ENCODE measurements at places on chromosomes 3 and 15.
A peak's percentile ranks its signal among the peaks of the same experiment; 100 is the strongest.

GRCh38 chr3:9347081-9347480 is 15.8 kb upstream of the THUMPD3 start:
- DNase-seq: no peak

DNA sequence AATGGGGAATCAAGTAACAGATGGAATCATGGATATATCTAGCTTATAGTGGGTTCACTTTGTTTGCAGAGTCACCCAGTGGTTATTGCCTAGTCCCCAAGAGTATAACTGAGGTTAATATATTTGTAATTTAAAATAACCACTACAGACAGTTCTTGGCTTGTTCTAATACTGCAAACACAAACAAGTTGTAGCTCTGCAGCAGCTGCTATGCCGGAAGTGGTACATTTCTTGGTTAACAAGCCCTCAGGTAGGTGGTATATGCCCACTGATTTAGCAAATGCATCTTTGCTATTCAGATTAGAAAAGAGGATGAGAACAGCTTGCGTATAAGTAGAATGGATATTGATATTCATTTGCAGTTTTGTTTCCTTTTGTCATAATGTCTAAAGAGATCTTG is 984.2 kb downstream of the SQOR start:
- no peak for DNase-seq

GRCh38 chr15:75090388-75090734 is 67.0 kb downstream of the PPCDC start:
- DNase-seq: no peak

GRCh38 chr3:58411851-58412830 is 21.5 kb downstream of the PDHB start:
- no peak for DNase-seq

DNA sequence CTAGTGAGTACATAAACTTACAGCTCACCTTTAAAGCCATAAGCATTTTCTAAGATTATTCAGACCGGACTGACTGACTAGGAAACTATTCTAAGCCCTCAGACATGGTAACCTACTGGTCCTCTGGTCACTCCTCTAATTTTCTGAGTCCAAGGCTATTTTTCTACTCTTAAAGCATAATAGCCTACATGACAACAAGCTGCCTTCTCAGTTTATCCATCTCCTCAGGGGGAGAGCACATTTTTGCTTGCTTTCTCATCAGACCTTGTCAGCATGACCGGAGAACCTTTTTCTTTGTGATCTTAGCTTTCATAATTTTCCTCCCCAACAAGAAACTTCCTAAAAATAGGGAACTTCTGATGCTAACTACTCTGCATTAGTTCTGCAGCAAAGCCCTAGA is 38.4 kb downstream of the UBP1 start:
- DNase-seq: no peak

DNA sequence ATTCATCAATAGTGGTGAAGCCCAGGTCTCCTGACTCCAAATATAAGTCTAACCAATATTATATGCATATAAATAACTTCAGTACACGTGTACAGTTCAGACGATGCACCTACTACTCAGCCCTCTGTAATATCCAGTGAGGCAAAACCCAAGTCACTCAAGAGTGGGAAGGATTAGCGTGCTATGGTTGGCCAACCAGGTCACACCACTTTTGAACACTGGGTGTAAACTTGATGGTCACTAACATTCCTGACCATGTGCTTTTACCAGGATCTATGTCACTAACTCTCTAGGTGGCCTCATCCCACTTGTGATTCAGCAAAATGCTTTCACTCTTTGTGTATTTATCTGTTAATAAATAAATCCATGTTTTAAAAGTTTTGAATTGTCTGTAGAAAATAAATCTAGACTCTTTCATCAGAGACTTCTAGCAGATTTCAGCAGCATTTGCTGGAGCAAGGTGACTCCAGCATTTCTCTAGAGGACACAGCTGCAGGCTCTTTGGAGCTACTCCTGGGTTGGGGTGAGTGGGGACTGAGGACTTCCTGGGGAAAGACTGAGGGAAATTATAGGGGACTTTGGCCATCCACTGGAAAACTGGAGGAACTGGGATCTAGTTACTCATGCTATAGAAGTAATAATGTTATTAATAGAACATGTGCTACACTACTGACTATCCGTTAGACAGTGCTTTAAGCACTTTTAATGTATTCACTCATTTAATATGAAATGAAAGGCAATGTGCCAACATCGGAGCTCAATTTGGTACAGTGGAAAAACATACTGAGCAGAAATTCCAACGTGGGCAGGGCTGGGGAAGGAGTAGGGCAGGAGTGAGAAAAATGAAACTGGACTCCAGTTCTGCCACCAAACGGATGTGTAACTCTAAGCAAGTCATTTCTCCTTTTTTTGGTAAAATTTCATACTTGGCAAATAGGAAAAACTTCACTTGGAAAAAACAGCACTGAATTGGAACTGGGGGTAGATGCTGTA is 97.9 kb downstream of the RORA start:
- no peak for DNase-seq

DNA sequence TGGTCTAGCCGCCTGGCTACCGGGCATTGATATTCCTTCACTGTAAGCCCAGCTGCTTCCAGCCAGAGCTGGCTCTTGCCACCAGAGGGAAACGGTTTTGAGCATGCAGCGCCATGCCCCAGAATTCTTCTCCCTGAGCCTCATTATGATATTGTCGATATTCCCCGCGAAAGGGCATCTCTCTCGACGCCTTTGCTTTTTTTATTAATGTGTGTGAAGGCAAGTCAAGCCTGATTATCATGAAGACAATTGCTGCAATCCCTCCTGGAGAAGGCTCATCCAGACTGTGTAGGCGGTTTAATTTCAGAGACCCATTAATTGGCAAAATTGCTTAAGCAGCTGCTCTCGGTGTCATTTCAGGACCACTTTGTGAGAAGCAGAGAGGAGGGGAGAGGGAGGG is 321.2 kb upstream of the TLE3 start:
- DNase-seq: no peak

DNA sequence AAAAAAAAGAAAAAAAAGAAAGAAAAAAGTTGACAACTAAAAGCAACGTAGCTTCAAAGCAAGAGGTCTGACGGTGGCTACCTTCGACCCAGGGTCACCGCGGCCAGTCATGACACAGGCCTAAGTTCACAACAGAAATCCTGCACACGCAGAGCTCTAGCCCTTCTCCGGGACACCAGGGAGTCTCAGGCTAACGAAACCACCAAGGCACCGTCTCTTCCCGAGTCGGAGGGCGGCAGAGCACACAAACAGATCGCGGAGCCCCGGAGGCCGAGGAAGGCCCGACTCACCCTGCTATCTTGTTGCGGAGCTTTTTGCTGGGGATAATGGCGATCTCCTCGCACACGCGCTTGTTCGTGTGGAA is 584 bp downstream of the RPS17 start:
- DNase-seq: no peak

- DNase-seq: no peak
Observed at GRCh38 chr3:195196266-195196665, 74.7 kb downstream of the XXYLT1 start.

DNA sequence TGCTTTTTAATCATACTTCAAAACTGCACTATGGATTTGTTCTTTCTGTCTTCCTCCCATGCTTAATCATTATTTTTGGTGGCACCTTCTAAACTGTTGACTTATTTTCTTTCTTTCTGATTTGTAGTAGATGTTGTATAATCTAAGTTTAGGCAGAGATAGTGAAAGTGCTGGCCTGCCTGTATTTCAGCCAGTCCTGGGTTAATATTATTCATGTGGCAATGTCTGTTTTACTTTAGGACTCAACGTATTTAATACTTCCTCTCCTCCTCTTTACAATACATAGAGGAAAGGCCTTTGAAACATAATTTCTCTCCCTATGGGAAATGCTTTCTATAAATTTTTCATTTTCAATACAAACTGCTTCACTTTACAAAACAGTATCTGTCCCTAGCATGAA is 327.7 kb upstream of the TPRG1 start:
- DNase-seq: no peak

- peak; percentile 84 for DNase-seq
Observed at GRCh38 chr3:52705688-52706686, at the start of the genes GLT8D1 and SPCS1. Gene GLT8D1, minus strand, starts transcription at chr3:52705791. Its CDS starts 5,331 bp downstream, at chr3:52700460. Gene SPCS1, plus strand, starts transcription at chr3:52706106. Its CDS starts 141 bp downstream, at chr3:52706247.

DNA sequence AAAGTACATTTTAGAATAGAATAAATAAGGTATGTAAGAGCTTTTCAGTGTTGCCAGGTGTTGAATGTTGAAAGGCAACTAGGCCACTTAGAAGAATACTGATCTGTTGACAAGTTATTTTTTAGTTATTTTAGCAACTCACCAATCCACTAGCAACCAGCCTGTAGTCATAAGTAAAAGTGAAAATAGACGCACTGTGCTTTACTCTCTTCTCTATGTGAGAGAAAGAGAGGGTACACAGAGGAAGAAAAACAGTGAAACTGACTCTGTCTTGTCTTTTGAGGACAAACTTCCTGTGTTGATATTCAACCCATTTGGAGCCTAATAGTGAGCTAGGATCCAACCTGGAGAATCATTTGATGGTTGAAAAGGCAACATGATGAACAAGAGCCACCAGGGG is 327.1 kb upstream of the GOLIM4 start:
- no peak for DNase-seq

GRCh38 chr3:97662762-97663161 is 101.8 kb upstream of the ARL6 start:
- no peak for DNase-seq

- DNase-seq: no peak
Observed at GRCh38 chr3:153910387-153910786, 210.8 kb upstream of the ARHGEF26 start.

DNA sequence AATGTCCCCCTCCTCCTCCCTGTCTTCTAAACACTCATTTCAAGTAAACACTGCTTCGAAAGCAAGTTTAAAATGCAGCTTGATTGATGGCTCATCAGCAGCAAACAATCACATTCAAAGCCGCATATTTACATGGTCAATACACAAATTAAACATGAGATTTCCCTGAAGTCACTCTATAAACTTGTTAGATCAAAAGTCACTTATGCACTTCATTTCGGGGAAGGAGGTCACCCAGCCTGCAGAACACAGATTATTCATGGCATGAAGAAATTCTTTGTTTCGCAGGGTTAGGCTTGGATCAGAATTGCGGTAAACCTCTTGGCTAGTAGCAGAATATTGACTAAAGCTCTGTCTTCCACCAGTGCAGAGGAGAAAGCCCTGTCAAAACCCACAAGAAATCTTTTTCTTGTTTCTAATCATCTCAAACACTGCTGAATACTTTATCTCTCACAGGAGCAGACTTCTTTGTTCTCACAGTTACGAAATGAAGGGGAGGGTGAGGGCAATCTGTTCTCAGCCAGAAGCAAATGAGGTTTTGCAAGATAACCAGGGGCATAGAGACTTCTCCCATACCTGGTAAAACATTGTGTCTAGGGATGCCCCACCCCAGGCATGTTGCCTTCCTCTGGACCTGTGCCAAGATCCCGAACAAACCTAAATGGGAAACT is 133.3 kb upstream of the CHL1 start:
- no peak for DNase-seq

DNA sequence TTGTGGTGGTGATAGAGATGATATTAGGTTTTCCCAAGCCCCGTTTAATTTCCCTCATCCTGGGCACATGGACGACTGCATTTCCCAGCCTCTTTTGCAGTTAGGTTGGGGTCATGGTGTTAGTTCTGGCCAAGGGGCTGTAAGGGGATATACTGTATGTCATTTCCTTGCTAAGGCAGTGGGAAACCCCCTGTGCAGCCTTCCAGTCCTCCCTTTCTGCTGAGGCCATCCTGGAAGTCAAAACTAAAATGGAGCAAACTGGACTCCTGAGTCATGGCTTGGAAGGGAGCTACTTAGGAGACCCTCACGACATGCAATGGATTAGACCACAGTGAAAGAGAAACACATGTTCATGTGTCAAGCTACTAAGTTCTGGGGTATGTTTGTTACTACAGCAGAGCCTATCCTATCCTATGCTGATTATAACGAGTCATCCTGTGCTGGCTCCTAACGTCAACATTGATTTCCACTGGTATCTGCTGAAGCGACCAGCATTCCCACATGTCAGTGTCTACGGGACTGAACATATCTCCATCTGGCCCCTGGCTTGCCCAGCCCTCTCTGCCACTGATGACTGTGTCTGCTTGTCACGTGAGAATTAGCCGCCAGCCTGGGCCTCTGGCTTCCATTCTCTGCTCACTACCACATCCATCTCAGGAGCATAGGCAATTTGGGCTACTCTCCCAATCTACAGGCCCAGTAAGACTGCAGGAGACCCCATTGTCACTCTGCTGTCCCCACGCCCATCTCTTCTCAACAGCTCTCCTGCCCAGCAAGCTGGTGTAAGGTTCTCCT is 85.6 kb upstream of the MEF2A start:
- DNase-seq: no peak

- DNase-seq: no peak
Observed at GRCh38 chr3:123096731-123097130, 29.9 kb downstream of the PDIA5 start.

DNA sequence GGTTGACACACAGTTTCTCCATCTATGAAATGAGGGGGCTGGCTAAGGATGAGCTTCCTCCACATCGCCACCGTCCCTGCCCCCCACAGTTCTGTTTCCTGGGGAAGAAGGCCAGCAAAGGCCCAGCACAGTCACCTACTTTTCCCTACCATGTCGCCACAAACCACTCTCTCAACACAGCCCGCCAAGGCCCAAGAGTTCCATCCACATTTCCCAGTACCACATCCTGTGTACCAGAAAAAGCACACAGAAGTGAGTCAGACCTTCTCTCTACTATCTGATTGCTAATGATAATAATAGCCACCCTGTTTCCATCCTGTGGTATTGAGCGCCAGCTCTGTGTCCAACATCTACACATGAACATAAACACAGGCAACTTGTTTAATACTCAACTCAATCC is 30.3 kb upstream of the C15orf39 start:
- DNase-seq: no peak

DNA sequence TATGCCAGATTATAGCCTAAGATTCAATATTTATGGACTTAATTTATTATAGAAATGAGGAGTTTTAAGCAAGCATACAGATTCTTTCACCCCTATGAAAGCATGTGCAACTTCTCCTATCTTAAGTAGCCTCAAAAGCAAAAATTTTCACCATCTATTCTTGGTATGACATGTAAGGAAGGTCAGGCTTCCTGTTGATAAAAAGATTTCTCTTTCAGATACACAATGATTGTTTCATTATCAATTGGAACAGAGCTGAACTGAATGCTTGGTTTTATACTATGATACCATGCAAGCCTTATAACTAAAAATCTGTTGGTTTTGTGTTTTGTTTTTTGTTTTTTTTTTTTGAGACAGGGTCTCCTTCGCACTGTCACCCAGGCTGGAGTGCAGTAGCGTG is 3.9 kb downstream of the GRK7 start:
- no peak for DNase-seq

DNA sequence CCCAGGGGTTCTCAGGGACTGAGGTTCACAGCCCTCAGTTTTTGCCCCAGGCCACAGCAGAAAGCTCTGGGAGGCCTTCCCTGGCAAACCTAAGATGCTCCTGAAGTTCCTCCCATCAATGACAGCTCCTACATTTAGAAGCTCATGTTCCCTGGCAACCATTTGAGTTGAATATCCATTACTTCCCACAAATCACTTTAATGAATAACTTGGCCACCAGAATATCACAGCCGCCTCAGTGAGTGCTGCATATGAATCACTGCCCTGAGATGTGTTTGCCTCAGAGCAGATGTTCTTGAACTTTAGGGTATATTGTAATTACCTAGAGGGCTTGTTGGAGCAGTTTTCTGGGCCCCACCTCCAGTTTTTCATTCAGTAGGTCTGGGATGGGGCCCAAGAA is 27.4 kb downstream of the SLCO2A1 start:
- DNase-seq: no peak
